Stimulated activated CD4-positive, alpha-beta T cell treated with anti-CD3 and anti-CD28 coated beads, Interleukin-4, amount 100 ng/mL, for 1 hour (primary cell): ENCODE measurements at places on chromosomes 12 and 14.

DNA sequence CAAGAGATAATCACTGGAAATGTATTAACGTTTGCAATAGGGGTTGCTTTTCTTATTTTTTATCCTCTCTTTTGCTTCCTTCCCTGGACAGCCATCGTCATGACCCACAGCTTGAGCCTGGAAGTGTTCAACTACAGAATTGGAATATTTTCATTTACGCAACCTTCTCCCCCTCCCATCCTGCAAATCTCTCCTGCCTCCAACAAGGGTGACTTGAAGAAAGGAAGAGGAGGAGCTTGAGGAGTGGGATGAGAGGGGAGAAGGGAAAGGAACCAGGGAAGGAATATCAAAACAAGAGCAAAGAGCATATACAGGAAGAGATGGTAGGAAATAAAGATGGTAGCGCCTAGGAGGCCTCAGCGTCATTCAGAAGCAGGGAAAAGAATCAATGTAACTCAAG lies 1.6 kb upstream of the MANSC4 start:
- DNase-seq, result no peak

GRCh38 chr12:26122061-26122680 lies 2.7 kb downstream of the BHLHE41 start:
- DNase-seq, result peak; percentile 38

- no peak for DNase-seq
Observed at GRCh38 chr12:56103823-56104108, 593 bp upstream of the PA2G4 start.

- DNase-seq, result no peak
Observed at GRCh38 chr14:51821822-51822221, 38.6 kb upstream of the GNG2 start.

DNA sequence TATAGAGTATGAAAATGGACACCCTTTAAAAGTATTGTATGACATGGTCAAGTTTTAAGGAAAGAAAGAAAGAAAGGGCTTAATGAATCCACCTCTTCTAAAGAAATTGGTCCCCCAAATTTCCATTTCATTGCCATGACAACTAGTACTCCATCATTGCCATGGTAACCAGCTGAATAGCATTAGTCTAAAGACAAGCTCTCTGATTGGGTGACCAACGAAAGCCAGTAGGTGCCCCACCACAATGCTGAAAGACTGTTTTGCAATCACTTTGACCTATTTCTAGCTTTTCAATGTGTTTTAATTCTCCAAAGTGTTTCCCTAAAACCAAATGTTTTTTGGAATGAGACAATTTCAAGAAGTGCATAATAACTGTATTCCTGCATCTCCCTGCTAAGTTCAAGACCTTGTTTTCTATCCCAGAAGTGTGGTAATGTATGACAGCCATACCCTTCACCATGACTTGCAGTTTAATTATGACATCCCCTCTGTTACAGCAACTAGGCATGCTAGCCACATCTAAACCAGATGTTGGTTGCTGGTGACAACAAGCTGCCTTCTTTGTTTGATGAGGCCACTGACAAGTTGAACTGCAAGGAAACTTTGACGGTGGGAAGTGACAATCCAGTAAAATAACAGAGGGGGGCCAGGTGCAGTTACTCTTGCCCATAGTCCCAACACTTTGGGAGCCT lies 46.7 kb downstream of the KICS2 start:
- no peak for DNase-seq

DNA sequence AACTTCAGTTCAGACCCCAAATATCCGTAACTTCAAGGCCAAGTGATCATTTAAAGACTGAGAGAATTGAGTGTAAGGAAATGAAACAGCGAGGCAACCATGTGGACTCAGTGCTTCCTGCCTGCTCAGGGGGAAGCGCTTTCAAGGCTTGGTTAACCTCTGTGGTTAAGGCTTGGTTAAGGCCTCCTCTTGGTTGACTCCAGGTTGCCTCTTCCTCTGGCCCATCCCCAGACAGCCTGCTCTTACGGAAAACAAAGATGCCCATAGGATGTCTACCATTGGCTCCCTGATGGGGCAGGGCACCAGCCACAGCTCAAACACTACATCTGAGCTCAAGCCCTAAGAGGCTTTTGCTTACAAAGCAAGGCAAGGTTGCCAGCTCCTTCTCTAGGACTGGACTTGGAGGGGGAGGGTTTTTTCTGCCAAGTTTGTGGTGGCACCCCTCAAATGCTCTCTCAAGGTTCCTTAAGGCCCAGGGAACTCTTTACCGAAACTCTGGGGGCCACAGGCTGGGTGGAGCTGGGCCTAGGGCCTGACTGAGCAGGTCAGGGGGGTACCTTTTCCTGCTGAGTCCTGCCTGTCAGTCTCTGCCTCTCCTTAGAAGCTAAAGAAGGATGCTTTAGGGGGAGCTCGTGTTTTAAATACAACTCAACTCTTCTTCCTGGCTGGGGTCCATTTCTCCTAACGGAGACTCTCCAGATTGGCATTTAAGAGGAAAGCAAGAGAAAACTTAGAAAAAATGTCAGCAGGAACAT lies 13.7 kb downstream of the COL2A1 start:
- DNase-seq, result no peak

DNA sequence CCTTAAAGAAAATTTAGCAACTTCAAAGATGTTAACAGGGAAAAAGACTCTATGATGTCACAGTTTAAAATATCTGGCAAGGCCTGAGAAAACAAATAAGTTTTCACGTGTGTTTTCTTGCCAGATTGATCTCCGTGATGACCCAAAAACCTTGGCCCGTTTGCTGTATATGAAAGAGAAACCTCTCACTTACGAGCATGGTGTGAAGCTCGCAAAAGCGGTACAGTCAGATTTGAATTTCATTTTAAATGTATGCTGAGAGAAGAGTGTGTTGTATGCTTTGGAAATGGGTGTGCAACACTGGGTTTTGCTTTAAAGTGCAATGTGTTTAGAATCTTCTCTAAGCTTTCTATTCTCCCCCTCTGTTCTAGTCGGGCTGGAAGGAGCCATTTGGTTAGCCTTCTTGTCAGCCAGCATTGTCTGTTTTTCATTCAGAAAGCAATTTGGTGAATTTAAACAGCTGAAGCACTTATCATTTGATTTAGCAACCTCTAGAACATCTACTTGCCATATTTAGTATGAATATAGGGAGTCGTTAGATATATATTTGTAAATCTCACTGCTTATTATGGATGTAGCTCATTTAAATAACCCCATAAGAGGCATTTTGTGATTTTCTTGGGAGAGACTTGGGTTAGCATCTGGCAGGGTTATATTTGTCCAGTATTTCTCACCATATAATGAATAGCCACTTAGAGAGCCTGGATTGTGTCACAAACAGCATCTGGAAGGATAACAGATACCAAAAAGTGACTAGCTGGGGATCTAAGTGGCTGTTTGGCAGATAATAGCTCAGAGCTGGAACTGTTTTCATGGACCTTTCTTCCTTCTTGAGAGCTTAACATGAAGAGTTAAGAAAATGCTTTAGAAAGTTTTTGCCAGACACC lies 35.5 kb downstream of the GPHB5 start:
- no peak for DNase-seq

DNA sequence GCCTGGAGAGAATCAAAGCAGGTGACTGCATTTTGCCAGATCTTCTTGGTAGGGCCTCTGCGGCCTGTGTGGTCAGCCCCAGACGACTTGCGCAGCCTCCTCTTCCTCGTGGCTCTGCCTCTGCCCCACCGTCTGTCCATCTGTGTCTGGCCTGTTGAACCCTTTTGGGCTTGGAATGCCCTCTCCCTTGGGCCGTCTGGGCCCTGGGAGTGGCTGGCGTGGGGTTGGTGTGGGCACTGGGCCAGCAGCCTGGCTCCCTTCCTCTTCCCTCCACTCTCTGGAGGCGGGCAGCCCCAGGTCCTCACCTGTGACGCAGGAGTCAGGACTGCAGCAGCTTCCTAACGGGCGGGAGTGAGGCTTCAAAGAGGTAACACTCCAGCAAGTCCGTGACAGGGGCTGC lies 9.7 kb upstream of the CCDC197 start:
- no peak for DNase-seq

DNA sequence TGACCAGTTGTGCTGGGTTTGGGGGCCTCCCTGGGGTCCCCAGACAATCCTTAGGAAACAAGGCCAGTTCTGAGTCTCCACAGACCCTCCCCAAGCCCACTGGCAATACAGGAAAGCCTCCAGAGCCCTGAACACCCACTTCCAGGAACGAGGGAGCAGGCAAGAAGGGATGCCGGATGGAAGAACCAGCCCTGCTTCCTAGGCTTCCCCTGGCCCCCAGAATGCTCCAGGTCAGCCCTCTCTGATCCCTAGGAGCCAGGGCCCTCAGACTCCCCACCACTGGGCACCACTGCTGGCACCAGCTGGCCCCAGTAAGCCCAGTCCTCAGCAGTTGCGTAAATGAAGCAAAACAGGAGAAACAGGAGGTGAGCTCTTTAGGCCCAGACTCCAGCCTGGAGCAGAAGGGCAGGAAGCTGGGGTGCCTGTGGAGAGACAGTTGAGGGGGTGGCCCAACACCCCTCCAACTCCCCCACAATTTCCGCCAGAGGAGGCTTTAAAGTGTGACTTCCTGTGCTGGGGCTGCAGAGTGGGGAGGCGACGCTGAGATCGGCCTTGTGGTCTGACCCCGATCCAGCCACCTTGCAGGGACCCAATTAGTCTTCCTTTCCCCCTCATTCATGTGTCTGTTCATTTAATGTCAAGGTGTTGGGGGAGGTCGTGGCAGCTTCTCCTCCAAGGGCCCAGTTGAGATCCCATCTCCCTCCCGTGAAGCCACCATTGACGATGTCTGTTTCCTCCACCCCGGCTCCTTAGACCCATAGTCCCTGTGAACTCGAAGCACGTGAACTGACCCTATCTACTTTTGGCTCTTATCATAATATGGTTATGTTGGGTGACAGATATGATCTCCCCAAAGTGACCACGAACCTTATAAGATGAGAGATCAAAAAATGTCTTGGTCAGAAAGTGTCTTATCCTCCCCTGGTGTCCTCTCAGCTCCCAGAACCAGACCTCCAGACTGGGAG lies 4.7 kb downstream of the TNFRSF1A start:
- DNase-seq, result peak; percentile 30

- no peak for DNase-seq
Observed at GRCh38 chr12:116074686-116075085, 202.8 kb downstream of the MED13L start.

GRCh38 chr14:87888136-87888999 lies 104.6 kb downstream of the GALC start:
- DNase-seq, result no peak
